ENCODE measurements at places on chromosomes 12 and 14. TPM values are rescaled to one million over a fixed set of nuclear protein-coding genes. Genes with fewer than 3 reads are reported as not detected.

DNA sequence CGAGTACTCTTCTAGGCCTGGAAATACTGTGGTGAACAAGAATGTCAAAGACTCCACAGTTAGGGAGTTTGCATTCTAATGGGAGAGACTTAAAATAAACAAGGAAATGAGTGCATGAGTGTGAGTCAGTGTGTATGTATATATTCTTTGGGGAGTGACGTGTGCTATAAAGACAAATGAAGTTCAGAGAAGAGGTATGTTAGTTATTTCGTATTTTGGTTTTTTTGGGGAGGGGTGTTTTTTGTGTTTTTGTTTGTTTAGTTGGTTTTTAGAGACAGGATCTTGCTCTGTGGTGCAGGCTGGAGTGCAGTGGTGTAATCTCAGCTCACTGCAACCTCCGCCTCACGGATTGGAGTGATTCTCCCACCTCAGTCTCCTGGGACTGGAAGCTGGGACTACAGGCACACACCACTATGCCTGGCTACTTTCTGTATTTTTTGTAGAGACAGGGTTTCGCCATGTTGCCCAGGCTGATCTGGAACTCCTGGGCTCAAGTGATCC lies 74.3 kb downstream of the SRGAP1 start:
- ATAC-seq, result peak; percentile 80

DNA sequence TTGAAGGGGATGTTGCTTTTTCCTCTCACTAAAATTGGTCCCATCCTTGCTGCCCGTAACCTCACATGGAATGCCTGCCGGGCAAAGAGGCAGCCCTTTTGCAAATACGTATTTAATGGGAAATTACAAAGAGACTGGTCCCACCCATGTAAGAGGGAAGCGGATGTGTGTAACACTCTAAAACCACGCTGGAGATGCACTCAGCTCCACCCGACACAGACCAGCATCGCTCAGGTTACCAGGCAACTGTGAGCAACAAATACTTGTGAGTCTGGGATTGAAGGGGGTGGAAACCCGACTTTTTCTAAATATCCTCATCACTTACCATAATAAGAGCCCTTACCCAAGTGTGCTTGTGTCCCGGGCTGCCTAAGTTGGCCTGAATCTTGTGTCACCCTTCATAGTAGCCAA lies 47.7 kb downstream of the ELK3 start:
- ATAC-seq, result peak; percentile 45

DNA sequence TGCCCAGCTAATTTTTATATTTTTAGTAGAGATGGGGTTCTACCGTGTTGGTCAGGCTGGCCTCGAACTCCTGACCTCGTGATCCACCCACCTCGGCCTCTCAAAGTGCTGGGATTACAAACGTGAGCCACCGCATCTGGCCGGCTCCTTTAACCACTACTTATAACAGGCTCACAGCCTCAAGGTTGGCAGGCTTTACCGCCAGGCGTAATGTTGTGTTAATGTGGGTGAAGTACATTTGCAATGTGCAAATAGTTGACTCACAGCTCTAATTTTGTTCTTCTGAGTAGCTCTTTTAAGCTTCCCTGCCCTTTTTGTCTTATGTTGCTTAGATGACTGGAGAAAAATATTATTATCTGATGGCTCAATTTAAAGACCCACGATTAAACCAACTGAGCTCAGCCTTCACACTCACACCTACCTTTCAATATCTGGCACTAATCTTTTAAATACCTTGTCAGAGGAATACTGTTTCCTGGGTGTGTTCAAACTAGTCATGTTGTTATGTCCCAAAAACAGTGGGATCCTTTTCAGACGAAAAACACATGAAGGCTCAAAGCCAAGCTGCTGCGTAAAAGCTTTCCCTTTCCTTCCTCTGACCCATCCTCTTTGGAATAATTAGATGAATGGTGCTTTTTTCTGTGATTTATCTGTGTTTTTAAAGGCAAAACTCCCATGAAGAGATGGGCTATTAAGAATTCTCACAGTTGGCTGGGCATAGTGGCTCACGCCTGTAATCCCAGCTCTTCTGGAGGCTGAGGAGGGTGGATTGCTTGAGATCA lies 57.2 kb upstream of the USP44 start:
- peak; percentile 96 for ATAC-seq

Gene EML5
- 1.4 TPM for total RNA-seq

Measured in esophagus mucosa (tissue), 1 donor.